ENCODE measurements at places on chromosomes 2 and 18.

- DNase-seq: no peak
Measured at GRCh38 chr18:79685971-79686370, 6.4 kb downstream of the CTDP1 start.

DNA sequence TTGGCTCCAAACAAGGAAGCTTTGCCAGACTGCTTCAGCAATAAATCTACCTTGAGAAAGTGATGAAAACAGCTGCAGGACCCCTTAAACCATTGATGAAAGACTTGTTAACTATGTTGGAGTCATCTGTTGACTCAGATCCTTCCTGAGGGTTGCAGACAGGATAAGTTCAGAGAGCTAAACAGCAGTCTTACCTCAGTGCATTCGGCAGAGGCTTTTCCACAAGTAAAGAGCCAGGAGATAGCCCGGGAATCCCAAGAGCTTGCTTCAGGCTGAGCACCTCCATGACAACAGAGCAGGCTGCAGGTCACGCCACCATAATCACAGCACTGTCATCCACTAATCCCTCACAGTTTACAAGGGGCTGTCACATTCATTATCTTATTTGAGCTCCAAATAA is 23.7 kb downstream of the KIAA2012 start:
- DNase-seq: no peak

DNA sequence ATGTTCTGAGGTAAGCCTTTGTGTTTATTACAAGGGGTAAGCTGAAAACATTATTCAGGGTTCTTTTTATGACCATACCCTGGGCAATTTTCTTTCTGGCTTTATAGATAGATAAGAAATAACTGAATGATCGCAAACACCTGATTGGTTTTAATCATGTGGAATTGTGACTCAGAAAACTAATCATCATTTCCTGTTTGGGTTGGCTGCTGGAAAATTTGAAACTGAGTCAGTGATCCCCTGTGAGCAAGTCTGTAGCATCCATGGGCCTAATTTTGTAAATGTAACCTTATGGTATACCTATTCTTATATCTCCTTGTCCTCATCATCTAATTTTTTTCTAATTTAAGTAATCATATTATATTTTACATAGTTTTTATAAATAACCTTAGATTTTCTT is 34.3 kb downstream of the CCDC68 start:
- no peak for DNase-seq

DNA sequence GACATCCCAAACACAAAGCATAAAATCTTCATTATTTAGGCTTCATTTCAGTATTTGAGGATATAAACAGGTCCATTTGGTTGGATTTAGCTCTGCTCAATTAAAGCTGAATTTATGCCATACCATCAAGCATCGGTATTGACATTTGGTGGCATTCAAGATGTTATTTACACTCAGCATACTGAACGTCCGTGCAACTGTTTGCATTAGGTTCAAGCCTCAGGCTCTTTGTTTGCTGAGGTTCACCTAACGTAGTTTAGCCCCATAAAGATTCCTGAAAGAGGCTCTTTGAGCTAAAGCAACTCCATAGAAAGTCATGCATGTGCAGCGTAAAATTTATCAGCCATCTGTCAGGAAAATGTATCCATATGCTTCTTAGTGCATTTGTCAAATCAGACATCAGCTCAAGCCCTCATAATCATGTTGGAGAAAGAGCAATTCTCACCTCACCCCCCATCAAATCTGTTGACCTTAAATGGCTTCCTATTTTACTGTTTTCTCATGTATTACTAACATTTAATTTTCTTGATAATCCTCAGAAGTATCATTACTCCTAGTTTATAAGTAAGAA is 366.9 kb downstream of the EPHA4 start:
- no peak for DNase-seq

DNA sequence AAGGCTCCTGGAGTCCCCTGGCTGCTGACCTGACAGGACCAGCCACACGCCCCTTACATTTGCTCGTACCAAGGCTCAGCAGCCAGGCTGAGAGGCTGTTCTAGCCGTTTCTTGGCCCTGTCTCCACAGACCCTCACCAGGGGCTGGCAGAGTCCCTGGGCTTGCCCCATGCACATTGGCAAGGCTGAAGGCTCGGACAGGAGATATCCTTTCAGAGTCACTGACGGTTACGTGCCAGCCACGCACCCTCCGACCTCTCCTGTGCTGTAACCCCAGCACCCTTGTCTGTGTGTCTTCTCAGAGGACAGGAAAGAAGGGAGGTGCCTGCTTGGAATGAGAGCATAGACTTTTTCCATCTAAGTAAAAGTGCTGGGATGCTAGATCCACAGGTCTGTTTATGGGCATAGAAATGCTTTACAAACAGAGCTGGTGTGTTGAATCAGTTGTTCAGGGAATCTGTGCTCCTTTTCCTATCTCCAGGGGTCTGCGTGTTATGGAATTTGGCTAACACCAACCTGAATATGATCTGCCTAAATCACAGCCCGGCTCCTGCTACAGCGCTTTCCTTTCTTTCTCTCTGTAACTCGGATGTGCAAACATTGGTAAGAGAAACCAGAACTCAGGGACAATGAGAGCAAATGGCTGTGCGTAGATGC is 41.0 kb downstream of the COPS8 start:
- no peak for DNase-seq

GRCh38 chr2:45182667-45183295 is 173.5 kb upstream of the SIX2 start:
- DNase-seq: no peak

DNA sequence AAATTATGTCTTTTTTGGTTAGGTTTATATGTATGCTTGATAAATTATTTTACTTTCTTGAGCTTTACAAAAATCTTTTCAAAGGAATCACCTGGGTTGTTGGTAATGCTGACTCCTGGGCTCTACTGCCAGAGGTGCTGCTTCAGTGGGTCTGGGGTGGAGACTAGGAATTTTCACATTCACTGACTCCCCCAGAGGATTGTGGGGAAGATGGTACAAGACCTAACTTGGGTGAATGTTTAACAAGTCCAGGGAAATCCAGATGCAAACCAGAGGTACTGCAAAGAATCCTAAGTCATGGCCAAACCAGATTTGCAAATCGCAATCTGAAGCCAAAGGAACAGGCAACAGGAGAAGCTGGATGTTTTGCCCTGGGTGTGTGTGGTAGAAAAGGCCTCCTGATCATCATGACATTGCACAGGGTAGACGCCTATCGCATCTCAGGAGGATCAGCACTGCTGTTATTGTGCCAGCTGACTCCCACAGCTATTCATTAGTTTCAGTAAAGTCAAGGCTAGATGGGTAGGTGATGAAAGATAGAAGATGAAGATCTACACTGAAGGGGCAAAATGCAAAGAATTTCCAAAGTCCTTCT is 185.2 kb downstream of the BARD1 start:
- DNase-seq: no peak

DNA sequence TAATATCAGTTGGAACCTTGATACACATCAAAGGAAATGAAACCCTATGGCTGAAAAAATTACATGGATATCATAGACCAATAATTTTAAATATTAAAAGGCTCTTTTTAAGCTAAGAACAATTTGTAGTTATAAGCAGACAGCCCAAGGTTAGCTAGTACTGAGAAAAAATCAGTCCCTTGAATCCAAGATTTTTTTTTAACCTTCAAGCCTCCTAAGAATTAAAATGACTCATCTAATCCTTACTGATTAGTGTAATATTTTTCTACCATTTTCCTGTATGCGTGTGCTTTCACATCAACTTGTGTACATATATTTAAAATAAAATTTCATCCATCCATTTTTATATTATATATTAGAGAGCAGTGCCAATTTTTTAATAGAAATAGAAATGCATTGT is 1004.9 kb upstream of the ZEB2 start:
- DNase-seq: no peak

DNA sequence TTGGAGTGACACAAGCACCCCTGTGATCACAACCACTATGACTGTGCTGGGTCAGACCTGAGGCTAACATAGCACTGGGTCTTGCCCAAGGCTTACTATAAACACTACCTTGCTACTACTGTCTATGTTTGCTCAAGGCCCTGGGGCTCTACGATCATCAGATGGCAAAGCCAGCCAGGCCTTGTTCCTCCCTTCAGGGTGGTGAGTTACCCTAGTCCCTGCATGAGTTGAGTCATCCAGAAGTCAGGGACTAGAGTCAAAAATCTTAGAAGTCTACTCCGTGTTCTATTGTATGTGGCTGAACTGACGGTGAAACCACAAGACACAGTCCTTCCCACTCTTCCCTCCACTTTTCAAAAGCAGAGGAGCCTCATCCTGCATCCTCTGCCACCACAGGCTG is 551.2 kb upstream of the FSIP2 start:
- no peak for DNase-seq

- DNase-seq: no peak
Measured at GRCh38 chr2:233960203-233960602, 43.0 kb downstream of the TRPM8 start.

- DNase-seq: no peak
Measured at GRCh38 chr2:54629914-54630857, 93.3 kb upstream of the EML6 start.

DNA sequence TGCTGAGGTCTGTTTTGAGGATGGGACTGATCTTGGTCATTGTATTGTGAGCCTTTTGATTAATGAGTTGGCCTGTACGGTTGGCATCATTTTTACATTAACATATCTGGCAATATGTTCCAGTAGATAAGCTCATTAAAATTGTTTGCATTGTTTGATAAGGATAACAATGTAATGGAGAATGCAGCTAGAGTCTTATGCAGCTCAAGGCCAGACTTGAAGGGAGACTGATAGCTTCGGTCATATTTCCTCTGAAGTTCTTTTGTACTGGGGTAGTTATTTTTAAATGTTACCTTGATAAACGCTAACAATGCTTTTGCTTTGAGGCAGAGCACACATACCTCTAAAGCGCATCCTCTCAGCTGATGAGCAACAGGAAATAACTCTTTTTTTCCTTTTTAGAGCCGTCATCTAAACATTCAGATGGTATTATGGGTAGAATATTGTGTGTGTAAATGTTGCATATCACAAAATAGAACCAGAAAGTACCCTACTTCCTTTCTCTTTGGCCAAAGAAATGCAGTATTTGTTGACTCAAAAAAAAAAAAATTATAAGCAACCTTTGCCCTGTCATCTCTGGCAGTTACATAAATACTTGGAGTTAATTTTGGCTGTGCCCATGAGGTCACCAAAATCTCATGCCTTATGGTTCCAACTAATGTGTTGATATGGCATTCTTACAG is 1.3 kb downstream of the MAPRE2 start:
- DNase-seq: no peak

GRCh38 chr2:38438133-38438882 is 61.2 kb upstream of the ATL2 start:
- no peak for DNase-seq

- no peak for DNase-seq
Measured at GRCh38 chr2:170953941-170954340, 24.9 kb downstream of the GORASP2 start.

DNA sequence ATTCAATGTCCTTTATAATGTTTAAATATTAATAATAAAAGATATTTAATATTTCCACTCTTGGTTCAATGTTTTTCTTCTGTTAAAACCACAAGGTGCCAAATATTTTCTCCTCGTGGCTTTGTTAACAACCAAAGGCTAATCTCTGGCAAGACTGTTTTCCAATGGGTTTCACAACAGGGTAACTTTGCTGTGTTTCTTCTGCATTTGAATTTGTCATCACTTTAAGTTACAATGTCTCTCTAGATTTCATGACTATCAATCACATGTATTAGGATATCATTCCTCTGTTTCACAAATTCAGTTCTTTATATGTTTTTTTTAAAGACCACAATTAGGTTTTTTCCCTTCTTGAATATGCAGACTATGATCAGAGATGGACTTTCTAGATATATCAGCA is 469.8 kb upstream of the ACVR2A start:
- no peak for DNase-seq

DNA sequence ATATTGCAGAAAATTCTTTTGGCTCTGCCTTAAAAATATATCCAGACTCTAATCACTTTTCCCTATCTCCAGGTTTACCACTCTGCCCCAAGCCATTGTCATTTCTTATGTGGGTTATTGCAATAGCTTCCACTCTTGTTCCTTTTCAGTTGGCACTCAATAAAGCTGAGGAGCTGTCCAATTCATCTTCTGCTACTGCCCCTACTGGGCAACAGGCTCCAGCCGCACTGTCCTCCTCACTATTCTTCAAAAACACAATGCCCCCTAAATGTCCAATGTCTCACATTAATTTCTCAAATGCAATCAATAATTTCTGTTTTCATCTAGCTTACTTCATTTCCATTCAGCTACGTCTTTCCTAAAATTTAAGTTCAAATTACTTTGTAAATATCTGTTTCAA is 1262.5 kb upstream of the CDH2 start:
- DNase-seq: no peak

- no peak for DNase-seq
Measured at GRCh38 chr18:71832946-71833617, 711.1 kb downstream of the CBLN2 start.

DNA sequence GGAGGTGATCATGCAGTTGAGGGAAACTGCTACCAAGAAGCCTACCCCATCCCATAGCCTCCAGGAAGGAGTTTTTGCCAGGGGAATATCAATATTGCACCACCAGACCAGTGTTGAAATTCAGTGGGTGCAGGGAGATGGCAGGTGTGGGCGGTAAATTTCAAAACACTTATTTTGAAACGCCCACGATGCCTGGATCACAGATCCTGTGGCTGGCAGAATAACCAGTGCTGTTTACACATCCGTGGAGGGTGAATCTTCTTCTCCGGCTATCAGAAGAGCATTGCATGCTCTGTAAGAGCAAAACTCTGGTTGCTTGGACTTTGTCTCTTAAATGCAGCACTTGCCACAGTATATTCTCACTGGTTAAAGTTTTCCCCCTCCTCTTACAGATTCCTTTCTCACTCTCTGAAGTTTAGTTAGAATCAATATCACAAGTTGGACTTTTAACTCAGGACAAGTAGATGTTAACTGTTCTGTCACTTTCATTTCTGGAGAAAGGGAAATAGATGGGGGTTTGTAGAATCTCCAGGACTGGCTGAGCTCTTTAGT is 70.5 kb upstream of the ZCCHC2 start:
- no peak for DNase-seq

DNA sequence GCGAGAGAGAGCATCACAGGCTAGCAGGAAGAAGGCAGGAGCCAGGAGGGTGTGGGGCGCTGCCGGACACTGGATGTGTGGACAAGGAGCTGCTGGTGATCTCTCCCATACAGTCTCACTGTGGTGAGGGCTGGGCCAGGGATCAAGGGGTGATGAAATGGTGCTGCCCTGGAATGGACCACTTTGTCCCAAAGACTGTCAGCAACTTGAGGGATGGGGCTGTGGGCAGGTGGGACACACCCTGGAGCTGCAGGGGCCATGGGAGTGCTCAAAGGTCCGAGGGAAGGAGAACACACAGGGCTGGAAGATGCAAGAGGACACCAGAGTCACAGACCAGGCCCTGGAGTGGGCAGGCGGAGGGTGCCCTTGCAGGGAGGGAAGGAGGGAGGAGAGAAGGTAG is 38.0 kb downstream of the COA5 start:
- DNase-seq: no peak

DNA sequence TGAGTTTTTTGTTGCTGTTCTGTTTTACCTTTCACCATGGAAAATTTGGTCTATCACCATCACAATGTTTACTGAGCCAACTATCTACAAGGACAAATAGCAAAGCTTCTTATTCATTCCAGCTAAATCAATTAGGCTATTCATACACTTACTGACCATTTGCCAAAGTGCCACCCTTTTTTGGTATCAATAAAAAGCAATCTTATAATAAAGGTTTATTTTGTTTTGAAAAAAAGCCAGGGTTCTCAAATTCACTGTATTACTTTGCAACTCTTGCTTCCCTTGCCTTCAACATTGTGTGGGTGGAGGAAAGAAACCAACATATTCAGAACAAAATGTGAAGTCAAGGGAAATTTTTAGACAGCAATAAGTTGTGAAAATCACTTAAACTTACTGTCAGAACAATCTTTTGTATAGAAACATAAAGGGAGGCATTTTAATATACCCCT is 15.3 kb downstream of the PELI1 start:
- DNase-seq: no peak

GRCh38 chr2:149278872-149279264 is 51.5 kb upstream of the LYPD6 start:
- no peak for DNase-seq

Data from activated T-helper 1 cell treated with Interleukin-2 at 50 U/mL for 16 hours (primary cell).